ENCODE measurements at places on chromosomes 13 and 19.

DNA sequence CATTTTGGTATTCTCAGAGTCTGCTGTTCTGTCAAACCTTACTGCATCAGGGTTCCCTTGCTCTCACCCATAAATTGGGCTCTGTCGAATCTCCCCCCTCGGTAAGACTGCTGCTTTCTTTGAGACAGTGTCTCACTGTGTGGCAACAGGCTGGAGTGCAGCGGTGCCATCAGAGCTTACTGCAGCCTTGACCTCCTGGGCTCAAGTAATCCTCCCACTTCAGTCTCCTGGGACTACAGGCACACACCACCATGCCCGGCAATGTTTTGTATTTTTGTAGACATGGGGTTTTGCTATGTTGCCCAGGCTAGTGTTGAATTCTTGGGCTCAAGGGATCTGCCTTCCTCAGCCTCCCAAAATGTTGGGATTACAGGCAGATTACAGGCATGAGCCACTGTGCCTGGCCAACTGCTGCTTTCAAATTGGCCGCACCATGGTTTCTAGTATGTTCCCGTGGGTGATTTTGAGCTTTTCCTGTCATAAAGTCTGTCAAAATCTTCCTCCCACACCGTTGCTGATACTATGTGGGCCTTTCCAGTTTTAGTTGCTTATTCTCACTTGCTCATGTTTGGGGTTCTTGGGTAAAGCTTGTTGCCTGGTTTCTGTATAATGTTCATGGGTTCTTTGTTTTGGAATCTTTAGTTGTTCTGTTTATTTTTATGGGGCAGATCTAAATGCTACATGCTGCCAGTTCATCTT lies 10.6 kb downstream of the RFC3 start:
- no peak for DNase-seq

GRCh38 chr13:42272804-42273175 lies 838 bp downstream of the AKAP11 start:
- no peak for DNase-seq

- DNase-seq = no peak
These were observed 47.5 kb downstream of the NFIC start for GRCh38 chr19:3413796-3414327.

DNA sequence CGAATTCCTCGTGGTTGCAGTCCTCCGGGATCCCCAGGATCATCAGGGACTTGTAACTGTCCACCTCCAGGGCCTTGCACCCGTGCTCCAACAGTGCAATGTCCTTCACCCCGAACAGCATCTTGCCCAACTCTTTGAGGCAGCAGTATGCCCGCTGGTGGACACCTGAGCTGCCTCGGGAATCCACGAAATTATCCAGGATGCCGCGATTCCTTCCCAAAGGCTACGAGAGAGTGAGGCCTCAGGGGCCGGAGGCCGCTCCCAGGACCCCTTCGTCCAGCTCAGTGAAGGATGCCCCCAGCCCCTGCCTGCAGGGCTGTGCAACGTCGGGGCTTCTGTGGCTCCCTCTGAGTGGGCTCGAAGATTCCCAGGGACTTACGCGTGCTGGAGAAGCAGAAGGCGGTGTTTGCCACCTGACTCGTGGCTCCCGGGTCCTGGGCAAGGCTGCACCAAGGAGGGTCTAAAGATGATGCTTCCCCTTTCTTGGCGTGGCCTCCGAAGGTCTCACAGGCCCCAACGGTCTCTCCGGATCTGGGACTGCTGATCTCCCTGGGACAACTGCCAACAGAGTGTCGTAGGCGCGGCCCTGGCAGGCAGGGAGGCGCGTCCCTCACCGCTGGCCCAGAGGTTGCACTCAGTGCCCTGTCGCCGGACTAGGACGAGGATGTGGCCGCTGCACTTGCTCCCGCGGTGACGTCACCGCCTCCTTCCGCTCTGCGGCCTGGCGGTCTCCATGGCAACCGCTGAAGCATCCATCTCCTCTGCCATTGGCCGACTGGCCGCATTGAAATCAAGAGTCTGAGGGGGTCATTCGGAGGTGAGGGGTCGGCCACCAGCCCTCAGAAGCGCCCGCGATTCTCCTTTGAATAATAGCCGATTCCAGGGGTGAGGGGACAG lies at the start of gene PNMA8C:
Gene PNMA8C, minus strand, starts transcription at position 698 of the 897 bp plus-strand sequence. Its CDS starts 577 bp downstream, at position 121.
- peak; percentile 54 for DNase-seq

- DNase-seq = no peak
These were observed at the start of gene RGL3 for GRCh38 chr19:11418549-11419506. Gene RGL3, minus strand, starts transcription at chr19:11419314. Its CDS starts 36 bp downstream, at chr19:11419278.

GRCh38 chr13:90205081-90205480 lies 1142.4 kb upstream of the MIR17HG start:
- DNase-seq = no peak

DNA sequence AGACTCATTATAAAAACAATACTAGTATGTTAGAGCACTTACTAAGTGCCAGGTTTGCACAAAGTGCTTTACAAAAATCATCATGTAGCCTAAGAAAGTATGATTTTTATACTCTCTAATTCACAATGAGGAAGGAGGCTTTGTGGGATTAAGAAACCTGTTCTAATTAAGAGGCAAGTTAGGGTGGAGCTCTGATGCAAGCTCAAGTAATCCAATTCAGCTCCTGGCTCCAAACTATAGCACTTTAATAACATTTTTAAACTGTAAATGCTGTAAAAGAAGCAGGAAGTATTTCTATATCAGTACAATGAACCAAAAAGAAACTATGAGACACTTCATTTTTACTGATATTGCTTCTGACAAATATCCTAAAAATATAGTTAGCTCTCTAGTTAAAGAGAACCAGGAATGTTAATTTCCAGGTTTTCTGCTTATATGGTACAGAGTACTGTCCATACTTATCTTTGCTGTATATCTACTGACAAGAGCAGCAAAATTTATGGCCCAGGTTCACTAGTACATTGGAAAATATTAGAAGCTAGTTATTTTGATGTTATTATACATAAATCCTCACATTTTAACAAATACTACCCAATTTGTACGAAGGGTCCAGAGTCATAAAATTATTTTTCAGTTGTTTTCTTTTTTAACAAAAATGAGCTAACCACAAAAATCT lies 482.0 kb downstream of the DIAPH3 start:
- peak; percentile 36 for DNase-seq

GRCh38 chr19:35657904-35658700 lies 8.2 kb upstream of the UPK1A start:
- no peak for DNase-seq

- no peak for DNase-seq
These were observed 62.7 kb upstream of the MYCBP2 start for GRCh38 chr13:77389625-77390000.

GRCh38 chr13:31611214-31611613 lies 128.1 kb upstream of the RXFP2 start:
- no peak for DNase-seq

DNA sequence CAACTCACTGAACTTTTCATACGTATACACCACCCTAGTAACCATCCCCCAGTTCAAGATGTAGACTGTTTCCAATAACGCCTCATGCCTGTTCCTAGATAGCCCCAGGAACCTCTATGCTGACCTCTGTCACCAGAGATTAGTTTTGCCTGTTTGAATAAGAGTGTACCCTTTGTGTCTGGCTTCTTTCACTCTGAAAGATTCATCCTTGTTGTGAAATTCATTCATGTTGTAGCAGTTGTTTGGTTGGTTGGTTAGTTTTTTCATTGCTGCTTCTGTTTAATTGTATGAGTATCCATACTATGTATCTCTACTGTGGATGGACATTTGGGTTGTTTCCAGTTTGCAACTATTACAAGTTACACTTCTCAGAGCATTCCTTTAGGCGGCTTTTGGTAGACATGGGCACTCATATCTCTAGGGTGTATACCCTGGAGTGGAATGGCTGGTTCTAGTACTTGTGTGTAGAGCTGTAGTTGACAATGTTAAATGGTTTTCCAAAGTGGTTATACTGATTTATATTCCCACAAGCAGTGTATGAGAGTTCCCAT lies 1.6 kb downstream of the RNASEH2B start:
- peak; percentile 78 for DNase-seq

- peak; percentile 41 for DNase-seq
These were observed 15.6 kb downstream of the PCID2 start for GRCh38 chr13:113192902-113193301.

DNA sequence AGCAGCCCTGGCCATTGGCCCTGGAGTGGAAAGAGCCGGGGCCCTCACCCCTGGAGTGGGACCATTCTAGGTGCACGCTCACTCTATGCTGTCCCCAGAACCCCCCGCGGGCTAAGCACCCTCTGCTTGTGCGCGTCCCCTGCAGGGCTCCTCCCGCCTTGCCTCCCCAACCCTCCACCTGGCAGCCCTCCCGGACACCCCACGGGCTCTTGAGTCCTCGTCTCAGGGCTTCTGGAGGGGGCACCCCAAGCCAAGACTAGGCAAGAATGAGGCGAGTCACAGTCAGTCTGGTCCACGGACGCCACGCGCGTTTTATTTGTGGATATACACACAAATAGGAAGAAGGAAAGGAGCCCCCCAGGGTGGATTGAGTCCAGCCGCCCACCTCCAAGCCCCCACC lies 7.0 kb upstream of the TMEM161A start:
- no peak for DNase-seq

DNA sequence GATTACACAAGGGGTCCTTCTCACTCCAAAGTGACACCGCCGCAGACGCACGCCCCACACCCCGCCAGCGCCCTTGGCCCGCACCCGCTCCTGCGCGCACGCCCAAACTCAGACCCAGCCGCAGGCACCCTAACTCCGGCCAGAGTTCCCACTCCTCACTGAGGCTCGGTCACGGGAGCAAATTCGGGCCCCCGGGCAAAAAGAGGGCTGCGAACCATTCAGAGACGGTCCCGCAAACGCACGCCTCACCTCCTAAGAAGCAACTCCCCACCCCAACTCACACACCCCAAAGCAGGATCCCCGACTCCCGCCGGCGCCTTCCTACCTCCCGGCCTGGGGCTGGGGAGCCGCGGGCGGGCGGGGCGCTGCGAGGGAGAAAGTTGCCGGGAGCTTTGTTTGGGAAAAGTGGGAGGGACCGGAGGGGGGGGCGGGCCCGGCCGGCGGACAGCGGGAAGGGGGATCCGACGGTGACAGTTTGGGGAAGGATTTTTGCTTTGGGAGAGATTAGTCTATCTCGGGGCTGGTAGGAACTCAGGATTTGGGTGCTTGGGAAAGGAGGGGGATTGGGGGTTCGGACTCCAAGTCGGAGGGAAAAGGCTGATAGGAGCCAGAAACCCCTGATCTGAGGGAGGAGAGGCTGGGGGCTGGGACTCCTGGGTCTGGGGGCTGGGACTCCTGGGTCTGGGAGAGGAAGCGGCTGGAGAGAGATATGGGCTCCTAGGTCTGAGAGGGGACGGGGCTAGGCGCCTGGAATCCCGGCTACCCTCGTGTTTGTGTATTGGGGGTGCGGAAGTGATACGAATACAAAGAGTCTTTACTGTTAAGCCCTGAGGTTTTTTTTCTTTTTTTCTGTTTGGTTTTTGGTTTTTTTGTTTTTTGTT lies at the start of gene TEAD2:
Gene TEAD2, minus strand, starts transcription at position 369 of the 881 bp plus-strand sequence. CDS start 2,341 bp downstream, outside the sequence.
- DNase-seq = no peak

DNA sequence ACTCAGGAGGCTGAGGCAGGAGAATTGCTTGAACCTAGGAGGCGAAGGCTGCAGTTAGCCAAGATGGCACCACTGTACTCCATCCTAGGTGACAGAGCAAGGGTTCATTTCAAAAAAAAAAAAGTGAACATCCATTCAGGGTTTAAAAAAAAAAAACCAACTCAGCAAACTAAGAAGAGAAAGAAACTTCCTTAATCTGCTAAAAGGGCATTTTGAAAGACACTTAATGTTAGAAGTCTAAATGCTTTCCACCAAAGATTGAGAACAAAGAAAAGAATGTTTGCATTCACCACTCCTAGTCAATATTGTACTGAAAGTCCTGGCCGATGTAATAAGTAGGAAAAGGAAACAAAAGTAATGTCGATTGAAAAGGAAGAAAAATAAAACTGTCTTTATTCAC lies 7.1 kb upstream of the PSMC4 start:
- DNase-seq = no peak

GRCh38 chr19:50173127-50173526 lies 10.0 kb upstream of the IZUMO2 start:
- DNase-seq = no peak

All from erythroblast (primary cell).